Hematopoietic multipotent progenitor cell treated with erythropoietin and hydrocortisone succinate and interleukin-3 and kit ligand, for 4 days (in vitro differentiated cells): ENCODE measurements at places on chromosomes 7 and 10.

- DNase-seq = peak; percentile 78
These were observed 11.4 kb downstream of the IRF5 start for GRCh38 chr7:128948976-128949760.

DNA sequence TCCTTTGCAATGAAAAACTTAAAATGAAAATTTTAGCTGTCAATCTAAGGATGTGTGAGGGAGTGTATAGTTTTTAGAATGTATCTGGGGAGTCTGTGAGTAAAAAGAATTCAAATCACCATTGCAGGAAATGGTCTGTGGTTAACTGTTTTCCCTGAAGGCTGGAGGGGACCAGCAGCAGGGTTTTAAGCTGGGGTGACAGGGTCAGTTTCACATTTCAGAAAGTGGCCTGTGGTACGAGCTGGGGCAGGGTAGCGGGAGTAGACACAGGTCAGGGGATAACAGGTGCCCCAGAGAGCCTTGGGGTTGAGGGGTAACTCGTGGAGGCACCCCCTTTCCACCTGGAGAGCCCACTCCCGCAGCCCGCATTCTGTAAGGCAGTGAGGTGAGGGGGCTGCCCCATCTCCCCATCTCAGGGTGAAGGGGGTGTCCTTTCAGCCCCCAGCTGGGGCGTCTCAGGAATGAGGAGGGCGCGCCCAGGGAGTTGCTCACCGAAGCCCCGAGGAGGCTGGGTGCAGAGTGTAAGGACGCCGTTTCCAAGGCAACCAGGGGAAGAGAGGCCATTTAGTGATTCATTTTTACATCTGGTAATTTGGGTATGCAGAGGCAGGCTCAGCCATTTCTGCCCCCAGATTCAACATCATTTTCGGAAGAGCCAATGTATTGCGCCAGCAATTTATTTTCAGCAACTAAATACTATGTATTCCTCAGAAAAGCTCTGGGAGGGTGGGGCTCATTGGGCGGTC, 168.9 kb downstream of the SLIT1 start:
- DNase-seq = peak; percentile 42

DNA sequence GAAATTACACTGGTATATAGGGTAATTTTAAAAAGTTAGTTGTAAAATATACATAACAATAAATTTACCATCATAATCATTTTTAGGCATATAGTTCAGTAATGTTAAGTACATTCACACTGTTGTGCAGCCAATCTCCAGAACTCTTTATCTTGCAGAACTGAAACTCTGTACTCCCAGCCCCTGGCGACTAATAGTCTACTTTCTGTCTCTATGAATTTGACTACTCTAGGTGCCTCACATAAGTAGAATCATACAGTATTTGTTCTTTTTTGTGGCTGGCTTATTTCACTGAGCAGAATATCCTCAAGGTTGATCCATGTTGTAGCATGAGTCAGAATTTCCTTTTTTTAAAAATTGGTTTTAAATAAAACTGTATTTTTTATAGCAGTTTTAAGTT, 41.4 kb downstream of the NRF1 start:
- DNase-seq = no peak

- DNase-seq = no peak
These were observed 31.6 kb downstream of the RASGEF1A start for GRCh38 chr10:43235070-43235900.

DNA sequence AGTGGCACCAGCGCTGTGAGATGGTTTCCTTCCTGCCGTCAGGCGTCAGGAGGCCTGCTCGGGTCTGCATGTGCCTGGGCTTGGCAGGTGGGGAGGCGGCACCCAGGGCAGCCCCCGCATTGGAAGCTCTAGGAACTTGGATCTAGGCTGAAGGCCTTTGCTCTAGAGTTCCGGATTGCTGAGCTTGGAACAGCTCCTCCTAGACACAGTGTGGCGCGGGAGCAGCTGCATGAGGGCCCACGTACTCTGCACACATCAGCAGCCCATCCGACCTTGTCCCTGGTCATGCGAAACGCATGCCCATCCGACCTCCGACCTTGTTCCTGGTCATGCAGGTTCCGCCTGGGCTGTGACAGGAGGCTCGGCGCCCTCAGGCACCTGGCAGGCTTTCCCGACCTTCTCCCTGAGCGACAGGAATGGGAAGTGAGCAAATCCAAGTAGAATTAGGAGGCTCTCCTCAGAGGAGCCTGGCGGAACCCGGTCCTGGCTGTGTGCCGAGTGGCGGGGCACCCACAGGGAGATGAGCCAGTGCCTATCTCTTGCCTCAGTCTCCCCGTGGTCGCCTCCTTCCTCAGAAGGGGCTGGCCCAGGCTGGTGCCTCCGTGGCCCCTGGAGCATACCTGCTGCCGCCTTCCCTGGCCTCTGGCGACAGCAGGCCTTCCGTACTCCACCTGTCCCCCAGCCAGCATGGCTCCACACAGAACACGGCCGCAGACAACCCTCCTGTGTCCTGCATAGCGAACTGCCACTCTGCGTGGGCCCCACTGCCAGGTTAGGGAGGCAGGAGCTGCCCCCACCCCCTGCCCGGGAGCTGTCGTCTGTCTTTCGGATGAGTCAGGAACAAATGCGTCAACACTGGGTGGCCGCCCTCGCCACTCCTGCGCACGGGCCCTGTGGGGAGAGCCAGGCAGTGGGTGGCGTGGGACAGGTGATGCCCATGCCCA, 12.0 kb downstream of the GET4 start:
- no peak for DNase-seq

DNA sequence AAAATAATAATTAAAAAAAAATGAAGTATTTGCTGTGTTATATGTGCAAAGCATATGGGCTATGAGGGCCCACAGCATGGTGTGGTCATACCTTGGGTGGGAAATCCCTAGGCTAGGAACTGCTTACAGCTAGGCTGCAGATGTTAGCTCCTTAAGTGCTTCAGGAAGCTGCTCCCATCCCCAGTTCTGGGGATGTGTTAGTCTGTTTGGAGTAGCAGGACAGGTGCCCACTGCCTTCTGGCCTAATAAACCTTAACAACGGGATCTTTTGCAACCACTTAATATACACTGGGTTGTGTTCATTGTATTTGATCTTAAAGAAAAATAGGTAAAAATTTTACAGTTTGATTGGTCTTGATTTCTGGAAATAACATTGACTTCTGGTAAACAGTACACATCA, 46.3 kb downstream of the HK1 start:
- DNase-seq = no peak

- peak; percentile 81 for DNase-seq
These were observed 24.8 kb upstream of the EIF5AL1 start for GRCh38 chr10:79487296-79488194.

GRCh38 chr7:80902716-80903308, 16.0 kb downstream of the SEMA3C start:
- DNase-seq = no peak

DNA sequence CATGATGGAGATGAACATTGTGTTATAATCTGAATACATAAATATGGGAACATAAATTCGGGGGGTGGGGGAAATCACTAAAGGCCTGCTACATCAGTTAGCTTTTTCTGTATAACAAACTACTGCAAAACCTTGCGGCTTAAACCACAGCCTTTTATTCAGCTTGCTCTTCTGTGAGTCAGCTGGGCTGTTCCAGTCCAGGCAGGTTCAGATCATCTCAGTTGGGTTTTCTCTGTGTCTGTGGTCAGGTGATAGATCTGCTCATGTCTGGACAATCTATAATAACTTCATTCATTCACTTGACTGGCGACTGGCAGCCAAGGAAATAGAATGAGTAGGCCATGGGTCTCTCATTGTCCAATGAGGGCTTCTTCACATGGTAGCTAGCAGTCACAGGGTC, 23.5 kb downstream of the HTR7 start:
- DNase-seq = no peak

DNA sequence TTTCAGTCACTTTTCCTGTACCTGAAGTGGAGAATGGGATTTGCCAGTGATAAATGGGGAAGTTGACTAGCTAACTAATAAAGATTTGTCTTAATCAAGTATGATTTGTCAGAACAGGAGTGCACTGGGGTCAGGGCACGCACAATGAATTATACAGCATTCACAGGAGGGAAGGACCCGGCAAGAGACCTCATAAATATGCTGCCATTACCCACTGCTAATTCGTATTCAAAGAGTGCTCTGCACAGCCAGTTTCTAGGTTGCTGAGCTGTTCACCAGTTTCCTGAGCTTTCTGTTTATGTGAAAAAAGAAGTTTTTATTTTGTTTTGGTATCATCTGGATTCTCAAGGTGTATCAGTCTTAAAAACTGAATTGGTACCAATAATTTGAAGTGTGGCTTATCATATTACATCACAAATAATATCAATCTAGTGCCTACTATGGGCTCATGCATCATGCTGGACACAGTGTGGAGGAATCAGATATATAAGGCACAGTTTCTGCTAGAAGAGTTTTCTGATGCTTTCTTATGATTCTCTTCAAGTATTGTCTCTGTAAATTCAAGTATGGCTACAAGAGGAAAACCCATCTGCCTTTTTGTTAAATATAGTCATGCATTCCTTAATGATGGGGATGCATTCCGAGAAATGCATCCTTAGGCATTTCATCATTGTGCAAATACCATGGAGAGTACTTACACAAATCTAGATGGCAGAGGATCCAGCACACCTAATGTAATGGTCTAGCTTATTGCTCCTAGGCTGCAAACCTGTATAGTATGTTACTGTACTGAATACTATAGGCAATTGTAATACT, 202.2 kb downstream of the VTI1A start:
- DNase-seq = no peak

GRCh38 chr10:119397416-119397815, 145.1 kb downstream of the RGS10 start:
- DNase-seq = no peak

GRCh38 chr7:25965405-25966123, 186.4 kb upstream of the NFE2L3 start:
- no peak for DNase-seq

DNA sequence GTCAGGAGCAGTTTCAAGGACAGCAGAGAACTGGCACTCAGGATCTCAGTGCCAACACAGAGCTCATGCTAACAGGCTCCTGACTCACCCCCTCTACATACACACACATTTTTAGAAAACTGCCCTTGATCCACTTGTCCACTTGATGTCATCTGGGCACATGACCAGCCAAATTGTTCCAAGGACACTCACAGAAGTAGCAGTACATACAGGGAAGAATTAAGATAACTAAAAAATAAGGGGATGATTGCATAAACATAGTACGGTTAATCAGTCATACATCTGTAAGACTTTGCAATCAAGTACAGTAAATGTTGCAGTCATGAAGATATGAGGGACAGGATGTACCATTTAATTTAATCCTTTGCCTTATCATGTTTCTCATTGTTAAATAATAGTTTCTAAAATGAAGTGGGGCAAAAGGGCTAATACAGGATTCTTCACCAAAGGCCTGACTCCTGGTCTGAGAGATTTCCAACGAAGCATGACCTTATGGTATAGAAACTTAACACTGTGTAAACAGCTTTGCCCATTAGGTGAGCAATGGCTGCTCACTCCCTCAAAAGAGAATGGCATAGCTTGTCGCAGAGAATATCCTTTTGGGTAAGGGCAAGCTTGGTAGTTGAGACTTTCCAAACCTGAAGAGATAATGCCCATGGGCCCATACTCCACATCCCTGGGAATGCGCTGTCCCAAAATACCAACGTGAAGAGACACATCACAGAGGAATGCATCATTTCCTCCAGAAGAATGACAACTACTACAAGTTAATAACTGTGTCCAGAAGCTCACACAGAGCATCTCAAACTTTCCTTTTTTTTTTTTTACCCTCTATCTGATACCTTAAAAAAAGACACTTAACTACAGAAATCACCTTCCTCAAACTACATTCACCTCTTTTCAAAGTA, 94.1 kb downstream of the ARMH3 start:
- DNase-seq = no peak

GRCh38 chr7:30717181-30717580, 34.8 kb upstream of the INMT start:
- DNase-seq = peak; percentile 7

DNA sequence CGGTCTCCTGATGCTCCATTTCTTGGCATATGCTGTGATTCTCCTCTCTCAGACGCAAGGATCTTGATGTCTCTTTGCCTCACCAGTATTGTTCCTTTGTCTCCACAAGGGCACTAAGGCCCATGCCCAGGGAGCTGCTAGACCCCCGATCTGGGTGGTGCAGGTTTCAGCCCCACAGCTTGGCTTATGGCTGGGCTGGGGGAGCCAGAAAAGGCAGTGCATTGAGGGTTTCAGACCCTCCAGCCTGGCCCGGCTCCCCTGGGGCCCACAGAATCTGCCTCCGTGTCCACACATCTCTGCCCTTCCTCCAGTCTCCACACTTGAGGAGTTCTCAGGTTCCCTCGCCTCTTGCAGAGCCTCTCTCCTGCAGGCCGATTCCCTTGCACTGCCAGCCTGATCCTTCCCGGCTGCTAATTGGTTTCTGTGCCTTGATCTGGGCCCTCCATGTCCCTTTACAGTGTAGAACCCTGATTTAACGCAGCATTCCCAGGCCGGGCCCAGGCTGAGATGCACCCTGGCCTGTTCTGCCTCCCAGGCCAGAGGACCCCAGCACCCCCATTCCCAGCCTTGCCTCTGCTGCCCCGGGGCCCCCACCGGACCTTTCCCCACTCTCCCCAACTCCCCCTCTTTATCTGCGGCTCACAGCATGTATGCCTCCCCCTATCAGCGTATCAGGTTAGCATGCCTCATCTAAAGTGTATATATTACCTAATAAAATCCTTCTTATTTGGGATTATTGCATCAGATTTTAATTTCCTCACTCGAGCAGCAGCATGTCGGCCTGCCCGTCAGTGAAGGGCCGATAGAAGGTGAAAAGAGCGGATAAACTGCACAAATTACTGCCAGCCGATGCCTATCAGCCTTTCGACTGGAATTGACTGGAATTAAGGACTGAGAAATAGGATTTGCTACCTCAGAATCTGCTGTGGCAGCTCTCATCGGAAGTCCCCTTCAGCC, 145.7 kb downstream of the C10orf105 start:
- DNase-seq = no peak

- DNase-seq = no peak
These were observed 108.4 kb upstream of the NPY start for GRCh38 chr7:24175603-24176002.

DNA sequence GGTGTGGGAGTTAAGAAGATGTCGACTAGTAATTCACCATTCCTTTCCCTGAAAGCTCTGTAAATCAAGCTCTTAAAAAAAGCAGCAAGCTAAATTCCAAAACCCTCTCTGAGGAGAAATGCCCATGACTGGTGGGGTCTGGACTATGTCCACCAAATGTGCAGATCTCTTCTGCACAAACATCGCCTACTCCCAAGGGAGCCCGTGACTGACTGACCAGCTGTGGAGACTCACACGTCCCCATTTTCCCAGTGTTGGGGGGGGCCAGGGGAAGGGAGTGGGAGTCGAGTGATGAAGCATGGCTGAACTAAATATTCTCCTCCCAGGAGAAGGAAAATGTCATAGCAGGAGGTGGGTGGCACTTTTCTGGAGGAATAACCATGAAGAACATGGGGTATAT, 164.1 kb upstream of the HPS1 start:
- no peak for DNase-seq
